CD14-positive monocyte (primary cell): ENCODE measurements at places on chromosomes 13 and 19.
A peak's percentile ranks its signal among the peaks of the same experiment; 100 is the strongest.

DNA sequence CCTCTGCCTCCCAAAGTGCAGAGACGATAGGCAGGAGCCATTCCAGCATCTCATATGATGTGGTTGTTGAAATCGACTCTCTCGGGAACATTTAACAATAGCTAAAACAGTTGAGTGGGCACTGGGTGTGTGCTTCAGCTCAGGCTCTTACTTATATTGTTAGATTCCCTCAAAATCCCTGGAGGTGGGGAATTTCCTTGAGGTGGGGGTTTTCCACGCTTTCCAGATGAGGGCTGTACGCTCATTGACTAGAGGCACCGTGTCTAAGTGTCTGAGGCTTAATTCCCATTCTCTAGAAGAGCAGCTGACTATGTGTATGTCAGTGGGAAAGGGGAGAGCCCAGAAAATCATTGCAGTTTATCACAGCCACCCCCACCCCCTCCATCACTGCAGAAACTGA lies 10.8 kb upstream of the GRAMD1A start:
- DNase-seq = no peak

GRCh38 chr13:93721483-93721882 lies 494.9 kb downstream of the GPC6 start:
- DNase-seq = no peak

DNA sequence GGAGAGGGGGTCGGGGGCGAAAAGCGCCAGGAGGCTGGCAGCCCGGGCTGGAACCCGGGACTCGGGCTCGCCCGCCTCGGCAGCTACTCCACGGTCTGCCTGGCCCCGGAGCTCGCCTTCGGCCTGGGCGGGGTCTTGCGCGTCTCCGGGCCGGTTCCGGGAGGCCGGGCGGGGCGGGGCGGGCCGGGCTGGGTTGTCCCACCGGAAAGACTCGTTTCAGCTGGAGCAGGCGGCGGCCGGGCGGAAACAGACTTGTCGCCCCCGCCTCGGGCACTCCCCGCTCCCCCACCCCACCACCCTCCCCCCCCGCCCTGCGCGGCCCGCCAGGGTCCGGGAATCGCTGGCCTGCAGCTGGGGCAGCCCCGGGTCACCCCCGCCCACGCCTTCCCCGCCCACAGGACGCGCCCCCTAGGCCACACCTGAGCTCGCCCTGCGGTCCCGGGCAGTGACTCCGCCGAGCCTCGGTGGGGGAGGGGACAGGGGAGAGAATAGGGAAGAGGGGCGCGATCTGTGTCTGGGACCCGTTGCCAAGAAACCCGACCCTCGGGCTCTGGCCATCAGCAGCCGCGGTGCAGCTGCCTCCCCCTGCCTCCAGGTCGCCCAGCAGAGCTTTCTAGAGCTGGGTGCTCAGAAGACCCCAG lies 109.4 kb downstream of the KCTD15 start:
- DNase-seq = no peak

DNA sequence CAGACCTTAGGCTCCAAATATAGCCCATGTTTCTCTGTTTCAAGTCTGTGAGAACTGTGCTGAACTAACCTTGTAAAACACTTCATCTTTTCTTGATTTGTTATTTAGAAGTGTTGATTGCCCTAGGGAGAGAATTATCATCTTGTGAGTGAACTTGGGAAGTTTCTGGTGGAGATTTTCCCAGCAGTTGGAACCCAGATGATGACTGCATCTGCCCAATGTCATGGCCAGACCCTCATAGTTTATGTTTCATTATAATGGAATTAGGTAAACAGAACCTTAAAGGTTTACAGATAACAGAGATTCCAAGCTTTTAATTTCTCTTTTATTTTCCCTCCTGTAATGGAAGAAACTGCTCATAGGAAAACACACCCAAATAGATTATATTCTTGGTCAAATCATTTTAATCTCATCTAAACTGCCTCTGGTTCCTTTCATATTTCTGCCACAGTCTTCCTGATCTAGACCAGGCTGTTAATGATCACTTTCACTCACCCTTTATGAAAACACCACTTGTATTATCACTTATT lies 569.1 kb downstream of the KCTD12 start:
- no peak for DNase-seq

DNA sequence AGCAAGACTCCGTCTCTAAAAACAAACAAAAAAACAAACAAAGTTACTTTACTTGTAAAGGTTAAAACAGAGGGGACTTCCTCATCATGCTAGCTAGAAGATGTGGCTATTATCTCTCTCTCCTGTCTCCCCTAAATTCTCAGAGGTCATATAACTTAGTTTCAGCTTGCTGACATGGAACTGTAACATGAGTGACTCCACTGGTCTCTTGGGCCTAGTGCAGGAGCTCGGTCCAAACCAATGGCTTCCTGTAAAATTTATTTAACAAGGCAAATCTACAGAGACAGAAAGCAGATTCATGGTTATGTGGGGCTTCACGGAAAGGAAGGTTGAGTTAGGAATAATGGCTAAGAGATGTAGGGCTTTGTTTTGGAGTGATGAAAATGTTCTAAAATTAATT lies 9.5 kb upstream of the KASH5 start:
- DNase-seq = no peak

GRCh38 chr13:47603365-47603764 lies 397.7 kb downstream of the SUCLA2 start:
- no peak for DNase-seq

GRCh38 chr13:84931264-84931663 lies 868.0 kb downstream of the SLITRK6 start:
- DNase-seq = no peak

DNA sequence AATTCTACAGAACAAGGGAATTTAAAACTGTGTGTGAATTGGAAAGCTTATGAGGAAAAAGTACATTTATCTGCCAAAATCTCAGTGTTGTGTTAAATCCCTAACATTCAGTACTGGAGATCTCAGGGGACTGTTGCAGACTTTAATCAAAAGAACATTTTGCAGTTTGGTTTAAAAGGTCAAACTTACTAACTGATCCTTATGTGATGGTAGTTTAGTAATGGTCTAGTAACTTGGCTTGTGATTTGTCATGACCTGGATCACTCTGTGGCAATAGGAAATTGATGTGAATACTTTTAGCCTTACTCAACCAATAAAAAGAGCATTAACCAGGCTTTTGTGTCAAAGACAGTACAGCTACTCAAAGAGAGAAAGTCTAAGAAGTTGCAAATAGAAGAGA lies 862.1 kb upstream of the MIR17HG start:
- DNase-seq = no peak

- no peak for DNase-seq
These were observed 18.1 kb downstream of the TSC22D1 start for GRCh38 chr13:44557986-44558385.

DNA sequence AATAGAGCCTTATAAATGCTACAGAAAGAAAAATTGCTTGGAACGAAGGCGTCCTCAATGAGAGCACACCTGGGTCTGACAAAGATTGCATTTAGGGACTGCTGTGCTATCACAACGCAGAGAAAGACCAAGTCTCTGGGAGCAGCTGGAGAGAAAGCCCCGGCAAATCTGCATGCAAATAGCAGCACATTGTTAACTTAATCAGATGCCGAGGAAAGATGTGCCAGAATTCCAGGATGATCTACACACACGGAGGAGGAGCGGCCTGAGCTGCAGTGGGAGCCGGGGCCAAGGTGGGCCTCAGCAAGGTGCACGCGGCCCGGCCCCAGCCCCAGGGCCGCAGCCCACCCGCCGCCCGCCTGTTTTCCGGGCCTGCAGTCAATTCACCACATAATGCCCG lies 1.4 kb downstream of the ZNF536 start:
- no peak for DNase-seq

DNA sequence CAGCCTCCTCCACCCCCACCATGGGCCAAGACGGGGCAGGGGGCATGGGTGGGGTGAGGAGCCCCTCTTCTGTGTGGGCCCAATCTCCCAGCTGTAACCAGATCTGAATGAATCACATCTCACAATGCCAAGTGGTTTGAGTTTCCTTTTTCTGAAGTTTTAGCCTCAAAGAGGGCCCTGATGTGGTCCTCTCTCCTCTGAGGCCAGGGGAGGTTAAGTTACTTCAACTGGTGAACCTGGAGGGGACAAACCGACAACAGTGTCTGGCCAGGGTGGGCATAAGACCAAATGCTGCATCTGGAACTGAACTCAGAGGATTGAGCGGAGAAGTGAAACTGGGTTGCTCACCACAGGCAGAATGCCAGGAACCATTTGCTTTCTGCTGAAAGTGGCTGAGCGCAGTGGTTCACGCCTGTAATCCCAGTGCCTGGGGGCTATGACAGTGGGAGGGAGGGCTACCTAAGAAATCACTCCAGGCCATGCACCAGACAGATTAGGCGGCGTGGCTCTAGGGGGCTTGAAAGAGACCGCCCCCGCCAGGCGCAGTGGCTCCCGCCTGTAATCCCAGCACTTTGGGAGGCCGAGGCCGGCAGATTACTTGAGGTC lies 15.4 kb upstream of the IRGC start:
- DNase-seq = peak; percentile 79

DNA sequence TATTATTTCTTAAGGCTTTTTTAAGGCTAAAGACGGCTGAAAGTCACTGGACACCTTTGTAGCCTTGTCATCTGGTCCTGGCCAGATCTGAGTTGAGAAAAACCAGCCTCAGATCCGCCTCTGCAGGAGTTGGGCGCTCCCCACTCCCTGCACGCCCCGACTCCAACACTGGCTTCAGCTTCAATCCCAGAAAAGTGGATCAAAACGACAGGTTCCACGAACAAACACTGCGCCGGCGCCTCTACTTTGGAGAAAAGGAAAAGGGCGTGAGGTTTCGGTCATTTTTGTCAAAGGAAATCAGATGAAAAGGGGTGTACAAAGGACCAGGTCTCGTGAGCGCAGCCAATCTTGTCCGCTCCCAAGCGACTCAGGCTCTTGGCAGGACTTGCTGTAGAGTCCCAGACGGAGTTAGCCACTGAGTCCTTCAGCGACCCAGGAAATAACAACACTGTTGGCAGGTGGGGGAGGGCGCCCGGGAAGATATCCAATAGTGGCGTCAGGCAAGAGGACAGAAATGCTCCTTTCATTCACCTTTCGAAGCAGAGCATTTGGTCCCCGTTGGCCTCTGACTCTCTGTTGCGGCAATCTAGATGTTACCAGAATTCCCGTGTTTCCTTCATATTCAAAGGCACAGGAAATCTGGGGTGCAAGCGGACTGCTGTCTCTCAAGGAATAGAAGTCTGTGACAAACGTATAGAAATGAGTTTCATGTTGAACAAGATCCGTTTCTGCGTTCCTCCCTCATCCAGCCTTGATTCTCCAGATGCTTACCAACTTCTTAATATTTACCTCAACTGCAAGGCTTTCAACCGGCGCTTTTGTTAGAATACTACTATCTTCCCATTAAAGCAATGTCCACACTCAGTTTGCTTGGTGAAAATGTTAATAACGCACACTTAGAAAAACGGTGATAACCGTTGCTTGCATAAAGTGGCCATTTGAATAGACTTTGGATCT lies 1.8 kb upstream of the CCNA1 start:
- no peak for DNase-seq

DNA sequence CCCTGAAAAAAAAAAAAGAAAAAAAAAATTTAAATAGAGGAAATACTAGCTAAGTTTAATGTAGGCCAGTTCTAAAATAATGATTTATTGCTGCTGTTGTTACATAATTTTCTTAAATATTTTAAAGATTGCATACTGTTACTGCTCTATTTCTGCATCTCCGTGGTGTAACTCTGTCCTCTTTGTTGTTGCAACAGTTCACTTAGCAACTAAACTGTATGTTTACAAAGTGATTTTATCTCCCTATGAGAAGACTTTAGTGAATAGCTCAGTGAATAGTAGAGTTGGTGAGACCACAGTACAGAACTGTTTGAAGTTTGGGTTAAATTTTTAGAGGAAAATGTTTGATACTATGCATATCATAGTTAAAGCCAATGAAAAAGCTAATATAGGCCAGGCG lies 19.4 kb downstream of the BRCA2 start:
- DNase-seq = peak; percentile 58

DNA sequence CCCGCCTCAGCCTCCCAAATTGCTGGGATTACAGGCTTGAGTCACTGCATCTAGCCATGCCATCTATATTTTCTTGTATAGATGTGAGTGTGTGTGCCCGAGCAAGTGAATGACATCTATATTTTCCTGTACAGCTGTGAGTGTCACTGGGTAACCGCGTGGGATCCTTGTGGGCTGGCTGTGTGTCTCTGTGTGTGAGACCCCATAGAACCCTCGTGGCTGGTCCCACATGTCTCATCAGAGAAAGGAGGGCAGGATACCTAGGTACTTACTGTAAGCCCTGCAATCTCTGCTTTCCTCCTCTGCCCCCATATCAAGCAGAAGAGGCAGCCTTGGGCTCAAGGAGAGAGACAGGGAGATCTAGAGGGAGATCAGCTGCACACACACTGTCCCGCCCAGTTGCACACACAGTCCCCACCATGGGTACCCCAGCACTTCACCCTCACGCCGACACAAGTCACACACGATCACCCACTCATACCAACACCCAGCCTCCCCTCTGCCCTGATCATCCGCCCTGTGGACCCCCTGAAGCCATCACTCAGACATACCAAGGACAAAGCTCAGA lies 655 bp downstream of the DENND1C start:
- DNase-seq = no peak

DNA sequence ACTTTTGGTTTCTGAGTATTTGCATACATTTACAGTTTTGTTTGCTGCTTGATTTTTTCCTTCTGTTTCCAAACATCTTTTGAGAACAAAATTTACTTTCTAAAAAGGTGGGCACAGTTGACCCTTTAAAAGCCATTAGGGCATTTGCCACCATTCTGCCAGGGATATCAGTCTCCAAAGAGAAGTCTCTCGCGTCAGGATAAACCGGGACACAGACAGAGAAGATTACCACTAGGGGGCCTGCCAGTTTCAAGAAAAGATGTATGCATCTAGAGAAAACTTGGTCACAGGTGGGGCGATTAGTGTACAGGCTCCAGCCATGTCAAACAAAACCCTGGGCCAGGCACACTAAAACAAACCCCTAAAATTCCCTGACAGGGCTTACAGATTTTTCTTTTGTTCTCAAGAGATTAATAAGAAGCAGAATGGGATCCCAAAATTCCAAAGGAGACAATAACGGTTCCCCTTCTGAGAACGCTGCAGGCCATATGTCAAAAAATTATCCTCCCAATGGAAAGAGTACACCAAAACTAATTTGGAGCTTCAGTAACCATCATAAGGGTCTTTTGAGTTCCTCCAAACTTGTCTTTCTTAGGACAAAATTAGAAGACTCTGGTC lies 10.7 kb upstream of the PABPC3 start:
- DNase-seq = no peak

GRCh38 chr13:39451301-39451700 lies 151.7 kb downstream of the LHFPL6 start:
- DNase-seq = peak; percentile 51
